Activated CD4-positive, alpha-beta T cell treated with anti-CD3 and anti-CD28 coated beads, Interleukin-2, amount 50 U/mL, for 16 hours (primary cell): ENCODE measurements at places on chromosomes 13 and 19.

GRCh38 chr19:10863107-10863717, 8.1 kb upstream of the CARM1 start:
- no peak for DNase-seq

- DNase-seq = peak; percentile 51
Measured at GRCh38 chr19:56350416-56351045, 35.9 kb upstream of the ZSCAN5A start.

DNA sequence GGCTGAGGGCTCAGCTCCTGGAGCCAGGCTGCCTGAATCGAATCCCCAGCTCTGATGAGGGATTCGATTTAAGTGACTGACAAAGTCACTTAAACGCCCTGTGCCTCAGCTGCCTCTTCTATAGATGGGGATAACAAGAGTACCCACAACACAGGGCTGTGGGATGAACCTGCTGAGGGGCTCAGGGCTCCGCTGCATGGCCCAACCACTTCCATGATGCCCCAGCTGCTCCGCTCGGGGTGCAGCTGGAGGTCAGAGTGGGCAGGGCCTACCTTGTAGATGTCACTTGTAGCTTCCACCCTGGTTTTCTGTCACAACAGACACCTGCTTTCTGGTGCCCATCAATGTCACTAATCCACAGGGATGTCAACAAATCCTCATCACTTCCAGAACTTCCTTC, 39.2 kb downstream of the STK24 start:
- no peak for DNase-seq

- no peak for DNase-seq
Measured at GRCh38 chr13:97390941-97391600, 42.9 kb upstream of the RAP2A start.

- DNase-seq = no peak
Measured at GRCh38 chr19:44539236-44539826, 9.9 kb upstream of the CEACAM20 start.

- DNase-seq = peak; percentile 74
Measured at GRCh38 chr19:17873786-17874757, 2.3 kb downstream of the SLC5A5 start.

DNA sequence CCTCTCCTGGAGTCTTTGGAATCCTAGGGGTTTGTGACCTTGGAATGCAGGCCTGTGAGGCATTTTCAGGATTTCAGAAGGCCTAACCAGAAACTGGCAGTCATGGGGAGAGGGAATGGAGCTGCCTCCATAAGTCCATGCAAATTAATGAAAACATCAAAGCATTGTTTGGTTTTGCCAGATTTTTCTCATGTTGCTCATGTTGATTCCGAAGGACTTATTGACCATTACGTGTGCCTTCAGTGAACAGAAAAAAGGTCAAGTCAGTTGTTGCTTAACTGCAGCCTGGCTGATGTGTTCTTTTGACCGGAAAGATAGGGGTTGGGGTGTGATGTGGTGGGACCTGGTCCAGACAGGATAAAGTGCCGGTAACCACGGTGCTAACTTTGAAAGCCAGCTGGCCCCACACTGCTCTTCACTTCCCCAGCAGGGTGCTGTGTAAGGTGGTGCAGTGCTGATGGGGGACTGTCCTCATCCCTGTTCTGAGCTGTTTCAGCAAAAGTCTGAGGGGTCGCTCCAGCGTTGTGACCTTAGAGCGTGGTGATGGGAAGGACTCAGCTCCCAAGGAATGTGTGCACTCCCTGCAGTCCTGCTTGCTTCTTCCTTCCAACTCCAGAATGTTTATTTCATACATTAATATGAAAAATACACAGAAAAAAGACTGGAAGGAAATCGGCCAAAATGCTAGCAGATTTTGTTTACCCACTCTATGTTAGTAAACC, 3.5 kb downstream of the RNF113B start:
- DNase-seq = no peak

- no peak for DNase-seq
Measured at GRCh38 chr13:44627441-44627840, 51.3 kb upstream of the TSC22D1 start.

- DNase-seq = no peak
Measured at GRCh38 chr13:39712626-39713025, 57.2 kb downstream of the COG6 start.

DNA sequence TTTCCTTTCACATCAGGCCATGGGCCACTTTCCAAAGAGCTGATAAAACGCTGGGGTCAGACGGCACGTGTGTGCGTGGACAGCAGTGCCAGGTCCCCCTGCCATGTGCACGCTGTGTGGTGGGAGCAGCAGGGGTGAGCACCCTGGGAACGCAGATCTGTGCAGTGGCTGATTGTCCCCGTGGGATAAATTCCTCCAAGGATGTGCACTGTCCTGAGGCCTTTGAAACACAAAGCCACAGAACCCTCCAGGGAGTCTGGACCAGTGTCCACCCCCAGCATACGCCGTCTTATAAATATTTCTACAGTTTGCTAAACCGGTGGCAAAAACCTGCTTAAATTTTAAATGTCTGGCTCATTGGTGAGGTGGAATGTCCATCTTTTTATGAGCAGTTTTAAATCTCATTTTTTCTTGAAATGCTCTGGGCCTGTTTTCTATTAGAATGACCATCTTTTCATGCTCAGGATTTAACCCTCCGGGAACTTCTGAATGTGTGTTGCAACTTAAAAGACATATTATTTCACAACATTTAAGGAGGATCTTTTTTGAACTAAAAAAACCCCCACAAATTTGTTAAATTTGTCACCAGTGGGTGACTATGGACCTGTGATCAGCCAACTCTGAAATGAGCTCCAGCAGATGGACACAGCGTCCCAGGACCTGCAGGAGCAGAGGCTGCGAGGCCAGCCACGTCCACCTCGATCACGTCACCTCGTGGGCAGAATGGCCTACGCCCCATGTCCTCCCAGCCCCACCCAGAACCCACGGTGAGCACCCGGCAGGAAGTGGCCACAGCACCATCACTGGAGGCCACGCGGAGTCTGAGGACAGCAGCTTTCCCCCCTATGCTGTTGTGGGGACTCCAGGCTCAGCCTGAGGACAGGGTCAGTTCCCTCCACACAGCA, 68.6 kb downstream of the RASA3 start:
- no peak for DNase-seq

- DNase-seq = no peak
Measured at GRCh38 chr13:97537110-97537509, 103.1 kb downstream of the RAP2A start.

DNA sequence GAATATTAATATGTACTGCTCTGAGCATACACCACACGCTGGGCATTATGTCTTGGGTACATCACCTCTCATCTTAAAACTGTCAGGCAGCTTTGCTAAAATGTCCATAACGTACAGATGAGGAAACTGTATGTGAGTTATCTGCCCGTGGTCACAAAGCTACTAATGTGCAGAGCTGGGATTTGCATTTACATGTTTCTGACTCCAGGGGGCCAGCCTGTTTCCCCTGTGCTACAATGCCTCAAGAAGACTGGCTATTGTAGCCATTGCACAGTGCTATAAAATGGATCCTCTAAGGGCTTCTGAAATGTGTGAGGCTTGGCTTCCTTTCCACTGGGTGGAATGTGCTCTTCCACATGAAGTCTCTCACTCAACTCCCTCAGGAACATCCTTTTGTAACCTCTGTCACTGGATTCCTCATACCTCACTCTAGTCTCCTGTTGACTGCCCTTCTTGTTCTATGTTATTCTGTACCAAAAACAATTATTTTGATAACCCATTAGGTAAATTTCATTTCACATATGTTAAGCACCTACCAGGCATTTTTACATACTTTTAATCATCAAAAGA, 95.6 kb upstream of the HTR2A start:
- DNase-seq = peak; percentile 6

GRCh38 chr13:108120302-108120701, 95.0 kb downstream of the LIG4 start:
- no peak for DNase-seq

DNA sequence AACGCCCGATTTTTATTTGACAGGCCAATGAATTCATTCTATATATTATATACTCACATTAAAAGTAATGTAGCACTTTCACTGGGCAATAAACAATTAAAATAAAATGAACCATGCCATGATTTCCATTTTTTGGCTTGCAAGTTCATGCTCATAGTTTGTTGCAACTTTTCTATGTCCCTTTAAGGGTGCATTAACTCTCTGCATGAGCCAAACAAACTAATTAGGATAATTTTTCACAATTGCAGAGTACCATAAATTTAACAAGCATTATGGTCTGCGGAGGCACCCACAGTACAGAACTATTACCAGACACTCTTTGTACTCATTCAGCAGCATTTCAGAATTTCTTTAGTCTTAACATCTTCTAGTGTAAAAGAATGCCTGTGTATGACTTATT, 1.4 kb downstream of the LHFPL6 start:
- no peak for DNase-seq

DNA sequence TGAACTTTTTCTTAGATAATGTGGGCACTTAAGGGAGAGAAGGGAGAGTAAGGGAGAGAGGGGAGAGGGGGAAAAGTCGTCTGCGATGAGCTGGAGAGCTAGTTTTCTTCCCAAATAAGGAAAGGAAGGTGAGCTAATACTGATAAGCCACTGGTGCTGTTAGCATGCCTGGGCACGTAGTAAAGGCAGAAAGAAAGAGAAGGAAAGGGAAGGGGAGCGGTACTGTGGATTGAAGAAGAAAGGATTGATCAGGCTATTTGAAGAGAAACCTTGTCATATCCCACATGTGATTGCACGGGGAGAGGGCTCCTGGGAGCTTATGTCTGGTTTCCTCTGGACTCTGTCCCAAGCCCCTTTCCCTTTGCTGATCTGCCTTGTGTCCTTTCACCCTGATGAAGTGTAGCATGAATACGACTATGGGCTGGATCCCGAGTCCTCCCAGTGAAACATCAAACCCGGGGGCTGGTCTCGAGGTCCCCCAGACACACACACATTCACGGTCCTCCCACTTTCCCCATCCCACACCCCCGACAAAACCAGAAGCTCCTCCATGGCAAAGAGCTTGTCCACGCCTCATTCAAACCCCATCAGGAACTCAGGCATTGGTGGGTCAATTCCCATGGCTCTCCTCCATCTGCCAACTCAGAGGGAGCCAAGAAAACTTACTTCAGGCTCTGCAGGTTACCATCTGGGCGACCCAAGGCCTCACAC, 30.6 kb downstream of the NLRP13 start:
- DNase-seq = no peak

DNA sequence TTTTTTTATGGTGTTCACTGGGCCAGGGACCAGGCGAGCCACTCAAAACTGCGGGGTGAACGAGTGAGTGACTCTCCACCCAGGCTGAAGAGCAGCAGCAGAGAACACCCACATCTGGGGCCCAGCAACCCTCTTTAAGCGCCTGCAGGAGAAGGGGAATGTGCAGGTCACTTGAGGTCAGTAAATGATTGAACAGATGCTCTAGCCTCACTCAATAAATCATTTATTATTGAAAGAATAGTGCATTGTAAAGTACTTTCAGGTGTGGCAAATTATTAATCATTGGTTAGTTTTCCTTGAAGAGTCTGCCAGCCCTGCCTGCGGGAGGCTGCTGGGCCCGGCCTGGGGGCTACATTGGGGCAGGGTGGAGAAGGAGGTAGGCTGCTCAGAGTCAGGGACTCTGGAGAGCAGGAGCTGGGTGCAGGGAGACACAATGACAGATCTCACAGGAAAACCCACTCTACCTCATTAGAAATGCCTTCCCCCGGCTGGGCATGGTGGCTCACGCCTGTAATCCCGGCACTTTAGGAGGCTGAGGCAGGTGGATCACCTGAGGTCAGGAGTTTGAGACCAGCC, 42.5 kb downstream of the ABCC4 start:
- DNase-seq = no peak

DNA sequence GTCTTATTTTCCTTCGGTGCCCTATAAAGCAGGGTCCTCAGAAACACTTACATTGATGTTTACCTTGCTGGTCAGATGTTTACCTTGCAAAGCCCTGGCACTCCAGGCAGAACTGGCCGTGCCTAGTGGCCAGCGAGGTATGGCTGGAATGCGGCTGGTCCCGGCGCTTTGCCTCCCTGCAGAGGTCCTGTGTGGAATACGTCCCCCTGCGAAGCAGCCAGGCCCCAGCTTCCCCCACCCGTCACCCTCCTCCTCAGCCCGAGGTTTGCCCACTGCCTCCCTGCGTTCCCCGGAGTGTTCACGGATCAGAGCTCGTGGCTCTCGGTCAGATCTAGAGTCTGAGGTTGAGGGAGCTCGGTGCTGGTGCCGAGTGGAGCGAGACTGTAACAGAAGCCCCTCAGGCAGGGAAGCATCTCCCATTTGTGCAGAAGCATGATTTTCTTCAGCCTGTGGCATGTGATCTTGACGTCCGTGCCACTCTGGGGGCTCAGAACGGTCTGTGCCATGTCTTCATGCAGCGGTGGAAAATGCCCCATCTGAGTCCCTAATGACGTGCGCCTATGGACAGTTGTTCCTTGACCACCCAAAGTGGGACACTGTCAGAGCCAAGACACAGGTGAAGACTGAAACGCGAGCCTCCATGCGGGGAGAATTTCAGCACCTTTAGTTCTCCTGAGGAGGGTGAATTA, 54.8 kb upstream of the SOX1 start:
- no peak for DNase-seq

GRCh38 chr13:110230661-110231347, 76.2 kb downstream of the COL4A1 start:
- no peak for DNase-seq

- DNase-seq = no peak
Measured at GRCh38 chr13:60118696-60119400, 44.9 kb downstream of the DIAPH3 start.

GRCh38 chr13:27126859-27127258, 44.8 kb downstream of the USP12 start:
- DNase-seq = peak; percentile 49

- peak; percentile 37 for DNase-seq
Measured at GRCh38 chr13:46831588-46832194, 34.7 kb upstream of the ESD start.

GRCh38 chr19:40231544-40232424, 5.3 kb upstream of the CCNP start:
- no peak for DNase-seq

- no peak for DNase-seq
Measured at GRCh38 chr13:73072239-73072900, 13.6 kb downstream of the KLF5 start.

DNA sequence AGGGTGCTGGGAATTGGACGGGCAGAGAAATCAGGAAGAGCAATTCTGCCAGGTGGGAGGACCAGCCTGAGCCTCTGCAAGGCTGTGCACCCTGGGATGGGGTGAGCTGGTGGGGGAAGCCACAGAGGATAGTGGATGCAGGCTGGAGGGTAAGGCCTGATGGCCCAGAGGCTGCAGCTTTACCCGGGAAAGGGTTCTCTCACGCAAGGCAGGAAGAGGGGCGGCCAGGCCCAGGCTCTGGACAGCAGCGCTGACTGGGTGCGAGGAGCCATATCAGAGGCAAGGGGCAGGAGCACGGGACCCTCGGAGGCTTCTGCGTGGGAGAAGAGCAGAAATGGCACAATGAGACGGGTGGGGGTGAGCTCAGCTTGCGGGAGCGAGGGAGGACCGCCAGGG, 104.6 kb downstream of the SOX1 start:
- no peak for DNase-seq

GRCh38 chr13:44311011-44311780, 62.4 kb upstream of the SERP2 start:
- DNase-seq = no peak

DNA sequence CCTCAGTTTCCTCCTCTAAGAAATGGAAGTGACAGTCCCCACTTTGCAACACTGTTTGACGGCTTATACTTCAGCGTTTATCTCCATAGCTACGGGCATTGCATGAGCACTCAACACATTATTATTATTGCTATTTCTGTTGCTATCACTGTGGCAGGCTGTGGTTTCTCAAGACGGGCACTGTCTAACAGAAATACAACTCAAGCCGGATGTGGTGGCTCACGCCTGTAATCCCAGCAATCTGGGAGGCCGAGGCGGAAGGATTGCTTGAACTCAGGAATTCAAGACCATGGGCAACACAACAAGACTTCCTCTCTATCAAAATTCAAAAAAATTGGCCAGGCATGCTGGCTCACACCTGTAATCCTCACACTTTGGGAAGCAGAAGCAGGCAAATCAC, 4.9 kb upstream of the ZSWIM4 start:
- peak; percentile 36 for DNase-seq
